Skin of body (tissue), 3 donors: ENCODE measurements at places on chromosomes 11 and 22. TPM values are rescaled to one million over a fixed set of nuclear protein-coding genes. Genes with fewer than 3 reads are reported as not detected.

The ZBTB16 gene
- total RNA-seq: 25.6 TPM

The KCTD14 gene
- 1.6 TPM for total RNA-seq

The TREH gene
- total RNA-seq: not detected

The CDC42BPG gene
- 9.7 TPM for total RNA-seq

The NCR3LG1 gene
- 1.8 TPM for total RNA-seq

The MS4A7 gene
- 8.4 TPM for total RNA-seq

The RAB38 gene
- total RNA-seq: 36.2 TPM

The ZNF215 gene
- 1.6 TPM for total RNA-seq

The YPEL4 gene
- total RNA-seq: 1.1 TPM

The PLAAT4 gene
- total RNA-seq: 3.5 TPM

The BLID gene
- 2.8 TPM for total RNA-seq

The SCT gene
- total RNA-seq: 2.6 TPM

The DDI1 gene
- not detected for total RNA-seq

The PANX3 gene
- total RNA-seq: not detected

The IRAG1 gene
- total RNA-seq: 3.4 TPM

The OR56A1 gene
- total RNA-seq: not detected

The XPNPEP3 gene
- 7.9 TPM for total RNA-seq

The NFAM1 gene
- 1.2 TPM for total RNA-seq

The MS4A3 gene
- total RNA-seq: 18.1 TPM

The FAT3 gene
- 17.2 TPM for total RNA-seq

The PACSIN3 gene
- total RNA-seq: 33.6 TPM

The RIBC2 gene
- 2.1 TPM for total RNA-seq

The NEFH gene
- total RNA-seq: 1.3 TPM

The FAM227A gene
- total RNA-seq: 3.2 TPM

The RAG2 gene
- total RNA-seq: 0.30 TPM

The KCNQ1OT1 gene
- 12.0 TPM for total RNA-seq

The C1QTNF4 gene
- total RNA-seq: 1.3 TPM

The MMP1 gene
- total RNA-seq: 0.69 TPM

The OR2AT4 gene
- total RNA-seq: not detected

The OR52N4 gene
- not detected for total RNA-seq

The ANO5 gene
- 3.3 TPM for total RNA-seq

The P4HA3 gene
- 0.79 TPM for total RNA-seq

The OTOG gene
- under 0.01 TPM for total RNA-seq

The RNF169 gene
- total RNA-seq: 21.8 TPM

The OR8A1 gene
- not detected for total RNA-seq

The CALCA gene
- total RNA-seq: not detected

The OR52E6 gene
- total RNA-seq: not detected

The GLB1L2 gene
- total RNA-seq: 2.7 TPM

The GGTLC2 gene
- total RNA-seq: not detected

The C11orf52 gene
- 1.4 TPM for total RNA-seq

The MAJIN gene
- total RNA-seq: not detected

The VWCE gene
- 0.49 TPM for total RNA-seq

The VPREB1 gene
- total RNA-seq: not detected

The CD248 gene
- 31.2 TPM for total RNA-seq

The TSPAN32 gene
- total RNA-seq: 1.2 TPM

The MMP8 gene
- 8.4 TPM for total RNA-seq

The SMC1B gene
- total RNA-seq: 0.10 TPM
